ENCODE measurements at places on chromosomes 7 and 10.

GRCh38 chr10:99619090-99619800 lies 994 bp downstream of the SLC25A28 start:
- DNase-seq = peak; percentile 19

- DNase-seq = no peak
Observed at GRCh38 chr7:158024351-158024715, 563.3 kb downstream of the PTPRN2 start.

DNA sequence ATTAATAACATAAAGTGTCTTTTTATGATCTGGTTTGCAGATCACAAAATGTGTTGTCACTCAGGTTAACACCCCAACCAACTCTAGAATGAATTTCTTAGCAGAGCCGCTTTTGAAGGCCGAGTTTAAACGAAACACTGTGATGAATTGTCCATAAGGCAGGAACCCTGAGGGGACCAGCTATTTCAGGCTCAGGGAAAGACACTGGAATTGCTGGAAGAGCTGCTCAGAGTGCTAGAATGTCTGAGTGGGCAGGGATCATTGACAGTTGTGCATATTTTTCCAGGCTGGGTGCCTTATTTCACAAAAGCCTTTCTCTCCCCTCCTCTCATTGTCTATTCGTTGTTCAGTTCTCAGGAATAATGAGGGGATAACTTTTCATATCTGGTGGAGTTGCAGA lies 68.7 kb upstream of the PRKG1 start:
- no peak for DNase-seq

- DNase-seq = no peak
Observed at GRCh38 chr10:29104661-29105399, 184.0 kb upstream of the LYZL1 start.

DNA sequence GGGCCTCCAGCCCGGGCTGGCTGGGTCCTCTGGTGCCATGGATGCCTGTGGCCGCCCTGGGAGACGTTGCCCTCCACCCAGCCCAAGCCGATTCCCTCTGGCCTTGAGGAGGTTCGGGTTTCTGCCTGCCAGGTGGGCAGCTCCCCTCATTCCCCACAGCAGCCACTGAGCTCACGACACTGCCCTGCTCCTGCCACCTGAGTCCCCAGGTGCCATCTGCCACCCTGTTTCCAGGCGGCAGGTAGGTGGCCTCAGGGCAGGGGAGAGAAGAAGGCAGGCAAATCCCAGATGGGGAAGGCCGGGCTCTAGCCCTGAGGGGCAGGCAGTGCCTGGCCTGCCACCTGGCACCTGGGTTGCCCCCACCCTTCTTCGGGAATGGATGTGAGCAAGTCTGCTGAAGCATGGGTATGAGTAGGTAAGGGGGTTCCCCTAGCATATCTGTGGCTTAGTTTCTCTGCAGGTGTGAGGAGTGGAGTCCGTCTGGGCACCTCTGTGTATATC lies 92.2 kb upstream of the PPIF start:
- DNase-seq = no peak

DNA sequence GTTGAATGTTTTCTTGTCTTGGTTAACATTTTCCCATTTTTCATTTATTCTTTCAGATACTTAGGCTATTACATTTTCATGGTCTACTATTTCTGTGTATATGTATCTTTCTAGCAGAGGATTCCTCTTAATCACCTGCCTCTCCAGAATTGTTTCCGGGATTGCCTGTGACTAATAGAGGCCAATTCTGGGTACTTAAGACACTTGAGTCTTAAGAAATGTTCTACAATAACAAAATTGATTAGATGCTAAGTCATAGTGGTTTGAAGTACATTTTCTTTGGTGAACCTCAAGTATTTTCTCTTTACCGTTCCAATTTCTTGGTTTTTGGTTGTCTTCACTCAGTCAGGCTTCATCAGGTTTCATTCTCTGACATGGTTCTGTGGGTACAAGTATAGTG lies 26.4 kb downstream of the BBS9 start:
- no peak for DNase-seq

DNA sequence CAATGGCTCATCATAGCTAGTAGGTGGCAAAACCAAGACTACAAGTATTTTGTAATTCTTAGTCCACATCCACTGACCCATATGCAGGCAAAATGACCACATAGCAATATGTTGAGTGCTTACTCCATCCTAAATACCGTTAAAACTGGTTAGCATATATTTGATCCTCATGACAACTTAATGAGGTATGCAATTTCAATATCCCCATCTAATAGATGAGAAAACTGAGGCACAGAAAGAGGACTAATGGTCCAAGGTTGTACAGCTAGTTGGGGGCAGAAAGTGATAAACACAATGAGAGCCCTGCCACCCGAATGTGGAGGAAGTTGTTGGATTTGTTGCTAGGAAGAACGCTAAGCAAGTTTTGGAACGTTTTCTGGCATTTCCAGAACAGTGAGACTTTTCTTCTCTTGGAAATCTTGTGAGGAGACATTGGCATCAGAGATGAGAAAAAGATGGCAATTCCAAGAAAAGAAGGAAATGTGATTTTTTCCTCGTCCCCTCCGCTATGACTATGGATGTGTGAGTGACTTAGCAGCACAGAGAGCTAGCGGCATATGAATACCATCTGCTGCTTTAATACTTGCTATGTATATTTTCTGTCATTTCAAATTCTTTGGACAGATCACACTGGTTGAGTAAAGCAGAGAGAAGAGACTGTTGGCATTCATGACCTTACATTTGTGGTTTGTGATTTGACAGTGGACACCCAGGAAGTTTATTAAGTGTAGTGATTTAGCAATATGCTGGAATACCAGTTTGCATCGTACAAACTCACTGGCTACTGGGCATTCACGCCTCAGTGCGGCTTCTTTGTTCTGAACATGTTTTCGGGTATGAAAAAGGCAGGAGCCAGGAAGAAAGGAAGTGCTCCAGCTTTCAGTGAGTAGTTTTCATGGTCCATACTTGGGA lies 51.5 kb downstream of the NRCAM start:
- DNase-seq = no peak

DNA sequence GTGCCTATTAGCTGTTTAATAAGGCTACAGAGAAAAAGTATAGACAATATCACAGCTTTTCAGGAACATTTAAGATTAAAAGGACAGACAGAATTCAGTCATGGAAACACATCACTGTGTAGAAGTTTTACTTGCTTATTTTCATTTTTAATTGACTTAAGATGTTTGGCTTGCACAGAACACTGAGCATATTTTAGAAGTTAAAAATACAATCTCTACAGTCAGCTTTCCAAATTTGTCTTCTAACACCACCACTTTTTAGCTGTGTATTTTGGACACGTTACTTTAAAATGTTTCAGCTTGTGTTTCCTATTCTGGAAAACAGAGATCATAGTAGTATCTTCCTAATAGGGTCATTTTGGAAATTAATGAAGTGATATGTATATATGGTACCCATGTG lies 11.8 kb downstream of the CFAP69 start:
- no peak for DNase-seq

DNA sequence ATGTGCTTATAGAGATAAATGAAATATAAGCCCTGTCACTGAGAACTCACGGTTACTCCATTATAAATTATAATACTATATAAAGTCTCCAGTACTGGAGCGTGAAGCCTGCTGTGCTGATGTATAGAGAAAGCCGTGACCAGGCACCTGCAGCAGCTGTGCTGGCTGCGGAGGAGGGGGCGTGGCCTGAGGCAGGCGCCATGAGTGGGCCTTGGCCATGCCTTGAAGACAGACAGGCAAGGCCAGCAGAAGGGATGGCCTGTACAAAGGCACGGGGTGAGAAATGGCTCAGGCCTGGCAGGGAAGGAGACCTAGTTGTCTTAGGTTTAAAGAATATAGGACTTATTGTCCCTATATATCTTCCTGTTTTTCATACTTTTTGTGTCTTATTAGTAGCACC lies 218.5 kb upstream of the STK17A start:
- no peak for DNase-seq

GRCh38 chr10:20909801-20910200 lies 12.7 kb upstream of the NEBL start:
- no peak for DNase-seq

GRCh38 chr10:70070834-70071233 lies 18.2 kb downstream of the MACROH2A2 start:
- DNase-seq = no peak

DNA sequence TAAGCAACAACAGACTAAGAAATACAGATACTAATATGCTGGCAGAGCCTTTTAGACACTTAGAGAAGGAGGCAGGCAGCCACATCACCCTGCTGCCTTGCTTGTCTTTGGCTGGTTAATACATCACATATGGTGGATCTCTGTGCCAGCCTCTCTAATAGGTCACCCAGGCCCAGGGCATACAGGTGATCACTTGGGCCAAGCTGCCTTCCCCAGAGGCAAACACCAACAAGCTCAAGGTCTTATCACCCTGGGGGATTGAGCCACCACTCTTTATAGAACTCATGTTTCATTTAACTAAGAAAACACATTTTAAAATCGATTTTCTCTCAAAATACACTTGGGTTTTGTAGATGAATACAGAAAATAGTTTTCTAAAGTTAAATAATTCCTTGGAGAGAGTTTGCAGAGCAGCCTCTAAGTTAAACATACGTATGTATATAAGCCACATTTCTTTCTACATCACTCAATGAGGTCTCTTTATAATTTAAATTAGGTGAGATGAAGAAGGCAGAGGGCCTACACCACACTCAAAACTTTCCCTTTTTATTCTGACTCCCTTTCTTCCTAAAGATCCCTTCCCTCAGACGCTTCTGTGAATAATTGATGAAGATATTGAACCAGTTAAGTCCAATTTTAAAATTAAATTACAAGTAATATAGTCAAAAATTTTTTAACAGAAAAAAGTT lies 556.8 kb upstream of the GHITM start:
- no peak for DNase-seq

GRCh38 chr7:158320328-158320727 lies 267.3 kb downstream of the PTPRN2 start:
- no peak for DNase-seq

DNA sequence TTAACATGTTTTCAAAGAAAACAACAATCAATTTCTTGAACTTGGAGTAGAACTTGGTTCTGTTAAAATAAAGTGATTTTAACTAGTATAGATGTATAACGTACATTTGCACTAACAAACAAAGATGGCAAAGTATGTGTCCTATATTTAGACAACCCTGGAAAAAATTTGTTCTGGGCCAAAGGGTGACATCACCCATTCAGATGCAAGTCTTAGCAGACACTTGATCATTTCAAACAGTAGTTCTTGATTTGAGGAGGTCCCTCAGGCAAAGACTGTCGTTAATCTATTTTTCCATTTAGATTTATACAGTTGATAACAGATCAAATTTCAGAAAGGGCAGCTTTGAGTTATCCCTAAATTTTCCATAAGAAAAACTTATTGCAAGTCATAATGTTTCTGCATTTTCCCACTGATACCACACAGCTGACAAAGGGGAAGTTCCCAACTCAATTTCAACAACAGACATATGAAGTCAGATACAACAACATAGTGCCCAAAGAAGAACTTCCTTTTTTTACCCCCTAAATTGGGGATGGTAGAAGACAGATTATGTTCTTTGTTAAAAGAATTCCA lies 5.2 kb downstream of the NMT2 start:
- no peak for DNase-seq

DNA sequence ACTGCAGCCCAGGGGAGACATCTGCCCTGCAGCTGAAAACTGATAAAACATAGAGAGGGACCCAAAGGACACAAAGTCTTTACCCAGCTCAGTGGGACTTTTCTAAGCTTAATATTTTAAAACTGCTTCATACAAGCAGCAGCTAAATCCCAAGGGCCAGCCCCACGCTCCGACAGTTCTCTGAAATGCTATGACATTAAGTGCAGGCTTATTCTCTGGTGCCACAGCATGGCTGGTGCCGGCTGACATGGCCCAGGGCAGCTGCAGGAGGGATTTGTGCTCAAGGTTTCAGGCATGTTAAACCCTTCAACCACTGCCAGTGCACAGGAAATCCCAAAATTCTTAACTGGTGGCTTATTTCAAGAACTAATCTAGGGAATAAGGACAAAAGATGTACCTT lies 170.9 kb downstream of the PARD3 start:
- no peak for DNase-seq

GRCh38 chr10:124612611-124613498 lies 131.3 kb downstream of the FAM53B start:
- peak; percentile 50 for DNase-seq

DNA sequence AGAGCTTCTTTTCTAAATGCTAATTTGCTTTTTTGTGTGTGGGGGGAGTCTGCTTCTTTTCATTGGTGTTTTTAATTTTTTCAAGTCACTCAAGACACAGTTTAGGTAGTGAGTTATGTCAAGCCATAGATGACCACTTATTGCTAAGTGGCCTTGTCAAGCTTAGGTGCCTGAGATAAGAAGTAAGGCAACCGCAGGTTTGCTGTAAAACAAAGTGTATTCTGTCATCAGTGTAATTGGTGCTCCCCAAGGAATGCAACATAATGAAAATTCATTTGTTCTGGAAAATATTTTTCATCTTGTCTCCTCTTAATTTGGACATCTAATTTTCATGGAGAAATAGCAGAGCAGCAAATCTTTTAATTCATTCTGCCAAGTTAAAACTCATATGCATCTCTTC lies 249.6 kb downstream of the EXOC4 start:
- no peak for DNase-seq

- DNase-seq = peak; percentile 81
Observed at GRCh38 chr7:74269757-74270277, 15.6 kb upstream of the RFC2 start.

GRCh38 chr10:124696446-124697392 lies 47.5 kb downstream of the FAM53B start:
- peak; percentile 66 for DNase-seq

DNA sequence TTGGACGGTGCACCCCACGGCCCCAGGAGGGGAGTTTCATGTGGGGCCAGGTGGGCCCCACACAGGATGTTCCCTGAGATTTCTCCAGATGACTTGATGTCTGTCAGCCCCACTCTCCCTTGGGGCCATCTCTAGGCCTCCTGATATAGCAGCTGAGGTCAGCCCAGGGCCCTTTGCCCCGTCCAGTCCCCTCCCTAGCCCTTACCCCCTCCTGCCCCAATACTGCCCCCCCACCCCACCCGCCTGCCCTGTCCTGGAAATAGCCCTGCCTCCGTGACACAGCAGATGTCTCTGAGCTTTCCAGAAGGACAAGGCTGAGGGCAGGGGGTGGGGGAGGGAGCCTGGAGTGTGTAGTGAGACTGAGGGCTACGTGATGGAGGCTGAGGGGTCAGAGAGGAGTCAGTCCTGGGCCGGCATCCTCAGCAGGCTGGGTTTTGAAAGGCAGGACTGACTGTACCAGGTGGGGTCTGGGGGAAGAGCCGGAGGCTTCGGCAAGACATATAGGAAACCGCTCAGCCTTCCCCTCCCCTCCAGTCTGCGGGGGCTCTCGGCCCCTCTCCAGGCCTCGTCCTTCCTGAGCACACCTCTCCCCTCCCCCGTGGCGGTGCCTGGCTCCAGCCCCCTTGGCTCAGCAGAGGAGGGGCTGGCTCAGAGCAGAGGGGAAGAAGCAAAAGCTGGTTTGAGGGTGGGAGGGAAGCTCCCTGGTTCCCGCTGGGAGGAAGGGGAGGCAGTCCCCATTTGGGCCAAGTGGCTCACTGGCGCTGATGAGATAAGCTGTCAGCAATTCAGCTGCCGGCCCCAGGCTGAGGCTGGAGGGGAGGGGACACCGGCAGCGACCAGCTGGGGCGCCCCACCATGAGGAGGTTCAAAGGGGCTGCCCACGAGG lies 2.0 kb downstream of the FLNC start:
- DNase-seq = no peak
